ENCODE measurements at places on chromosomes 7 and 10.

- DNase-seq, result no peak
Observed at GRCh38 chr7:13949445-13949844, 40.0 kb downstream of the ETV1 start.

DNA sequence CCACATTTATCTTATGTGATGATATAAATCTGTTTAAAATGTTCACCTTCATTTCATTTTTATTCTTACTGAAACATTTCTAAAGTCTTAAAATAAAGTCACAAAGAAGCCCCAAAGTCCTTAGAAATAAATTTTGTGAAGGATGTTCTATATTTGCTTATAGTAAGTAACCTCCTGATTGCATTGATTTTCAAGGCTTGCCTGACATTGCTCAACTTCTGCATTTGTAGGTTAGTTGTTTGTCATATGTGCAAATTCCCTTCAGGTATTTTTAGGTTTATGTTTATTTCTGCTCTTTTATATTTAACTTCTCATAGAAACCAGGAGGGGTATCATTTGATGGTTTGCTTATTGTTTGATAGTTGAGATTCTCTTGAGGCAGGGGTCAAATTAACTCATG is 417.8 kb downstream of the ARL4A start:
- DNase-seq, result no peak

GRCh38 chr7:16644157-16644556 is 1.4 kb downstream of the ANKMY2 start:
- no peak for DNase-seq

DNA sequence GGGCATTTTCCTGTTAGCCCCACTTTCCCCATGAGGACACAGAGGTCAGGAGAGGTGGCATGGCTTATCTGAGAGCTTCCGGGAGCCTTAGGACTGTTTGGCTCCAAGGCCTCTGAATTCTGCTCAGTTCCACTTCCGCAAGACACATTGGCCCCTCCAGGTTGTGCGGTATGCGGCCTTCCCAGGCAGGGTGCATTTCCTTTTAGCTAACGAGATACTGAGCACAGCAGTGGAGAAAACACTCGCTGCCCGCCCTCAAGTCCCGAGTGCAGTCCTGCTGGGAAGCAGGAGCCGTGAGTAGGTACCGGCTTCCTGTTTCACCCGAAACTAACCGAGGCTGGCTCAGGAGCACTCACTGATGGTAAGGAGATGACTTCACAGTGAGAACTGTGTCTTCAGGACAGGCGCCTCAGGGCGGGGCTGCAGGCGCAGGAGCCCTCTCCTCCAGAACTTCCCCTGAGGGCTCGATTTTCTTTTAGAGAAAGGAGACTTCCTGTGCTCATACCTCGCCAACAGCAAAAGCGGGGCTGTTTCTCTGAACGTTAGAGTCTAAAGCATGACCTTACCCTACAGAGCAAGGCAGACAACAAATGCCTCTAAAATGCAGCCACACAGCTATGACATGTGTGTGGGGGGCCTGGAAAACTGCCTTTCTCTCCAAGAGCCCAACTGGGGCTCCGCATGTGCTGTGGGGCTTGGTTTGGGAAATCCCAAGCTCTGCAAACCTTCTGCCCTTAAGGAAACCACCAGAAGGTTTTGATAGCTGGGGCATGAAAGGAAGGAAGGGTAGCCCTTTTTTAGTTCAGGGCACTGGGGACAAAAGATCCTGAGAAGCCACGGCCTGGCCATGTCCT is 25.9 kb downstream of the RGS10 start:
- DNase-seq, result peak; percentile 60

DNA sequence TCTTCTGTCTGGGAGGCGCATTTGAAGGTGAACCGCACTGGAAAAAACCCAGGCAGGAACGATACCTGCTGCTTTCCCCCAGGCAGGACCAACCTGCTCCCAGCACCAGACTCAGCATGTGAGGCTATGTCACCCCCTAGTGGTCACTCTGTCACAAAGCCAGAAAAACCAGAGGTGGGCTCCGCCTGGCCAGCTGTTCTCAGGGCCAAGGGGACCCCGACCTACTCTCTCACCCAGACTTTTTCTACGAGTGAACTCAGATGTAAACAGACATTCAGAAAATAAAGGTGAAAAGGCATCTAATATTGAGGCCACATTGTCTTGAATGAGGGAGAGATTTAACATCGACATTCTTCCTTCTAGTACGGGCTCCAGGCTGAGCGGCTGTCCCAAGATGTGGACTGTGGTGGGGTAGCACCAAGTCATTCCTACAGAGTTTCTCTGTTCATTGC is 117.3 kb downstream of the PRKAG2 start:
- DNase-seq, result peak; percentile 40

- DNase-seq, result no peak
Observed at GRCh38 chr10:36423821-36424248, 701.6 kb upstream of the ANKRD30A start.

- no peak for DNase-seq
Observed at GRCh38 chr10:58475322-58476277, 37.1 kb upstream of the BICC1 start.

DNA sequence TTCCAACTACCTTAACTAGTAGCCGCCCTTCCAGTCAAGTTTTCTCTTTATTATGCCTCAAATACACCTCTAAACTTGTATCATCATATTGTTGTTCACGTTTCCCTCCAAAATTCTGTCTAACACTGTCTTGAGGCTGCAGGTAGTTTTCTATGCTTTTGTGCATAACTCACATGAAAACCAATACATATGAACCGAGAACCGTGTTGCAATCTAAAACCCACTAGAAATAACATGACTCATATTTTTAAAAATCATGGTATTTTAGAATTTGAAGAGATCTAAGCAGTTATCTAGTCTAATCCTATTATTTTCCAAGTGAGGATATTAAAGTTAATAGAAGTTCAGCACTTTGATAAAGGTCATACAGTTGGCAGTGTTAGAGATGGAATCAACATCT is 18.2 kb downstream of the LIPF start:
- no peak for DNase-seq

GRCh38 chr10:110511734-110512449 is 14.2 kb downstream of the DUSP5 start:
- DNase-seq, result no peak

DNA sequence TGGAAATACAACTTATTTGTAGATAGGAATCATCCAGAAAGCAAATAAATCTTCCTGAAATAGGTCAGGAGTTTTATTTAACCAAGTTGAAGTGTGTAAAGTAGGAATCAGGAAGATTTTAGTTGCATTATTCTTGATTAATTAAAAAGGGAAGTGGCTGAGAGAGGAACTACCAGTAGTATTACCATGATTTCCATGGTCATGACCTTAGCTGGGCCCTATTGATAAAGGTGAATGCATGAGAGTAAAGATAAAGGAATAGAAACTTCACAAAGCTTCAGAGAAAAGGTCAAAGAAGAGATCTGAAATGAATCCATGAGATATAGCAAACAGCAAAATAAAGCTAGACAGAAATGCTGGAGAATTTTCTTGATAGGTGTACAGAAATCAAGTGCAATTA is 46.2 kb upstream of the DLX6 start:
- DNase-seq, result no peak

DNA sequence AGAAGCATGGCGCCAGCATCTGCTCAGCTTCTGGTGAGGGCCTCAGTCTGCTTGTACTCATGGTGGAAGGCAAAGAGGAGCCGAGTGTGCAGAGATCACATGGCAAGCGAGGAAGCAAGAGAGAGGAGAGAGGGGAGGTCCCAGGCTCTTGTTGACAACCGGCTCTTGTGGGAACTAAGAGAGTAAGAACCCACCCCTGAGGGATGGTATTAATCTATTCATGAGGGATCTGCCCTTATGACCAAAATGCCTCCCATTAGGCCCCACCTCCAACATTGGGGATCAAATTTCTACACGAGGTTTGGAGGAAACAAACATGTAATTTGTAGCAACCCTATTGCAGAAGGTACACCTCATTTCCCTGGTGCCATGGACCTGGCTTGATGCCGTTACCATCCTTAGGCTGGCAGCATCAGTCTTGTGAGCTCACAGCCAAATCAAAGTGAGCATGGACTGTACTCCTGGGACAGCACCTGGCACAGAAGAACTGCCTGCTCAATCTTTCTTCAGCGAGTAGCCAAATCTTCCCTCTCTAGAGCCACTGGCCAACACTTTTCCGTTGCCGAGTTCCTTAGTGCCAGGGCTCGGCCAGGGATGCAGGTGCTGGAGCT is 6.5 kb downstream of the BTBD16 start:
- DNase-seq, result no peak

DNA sequence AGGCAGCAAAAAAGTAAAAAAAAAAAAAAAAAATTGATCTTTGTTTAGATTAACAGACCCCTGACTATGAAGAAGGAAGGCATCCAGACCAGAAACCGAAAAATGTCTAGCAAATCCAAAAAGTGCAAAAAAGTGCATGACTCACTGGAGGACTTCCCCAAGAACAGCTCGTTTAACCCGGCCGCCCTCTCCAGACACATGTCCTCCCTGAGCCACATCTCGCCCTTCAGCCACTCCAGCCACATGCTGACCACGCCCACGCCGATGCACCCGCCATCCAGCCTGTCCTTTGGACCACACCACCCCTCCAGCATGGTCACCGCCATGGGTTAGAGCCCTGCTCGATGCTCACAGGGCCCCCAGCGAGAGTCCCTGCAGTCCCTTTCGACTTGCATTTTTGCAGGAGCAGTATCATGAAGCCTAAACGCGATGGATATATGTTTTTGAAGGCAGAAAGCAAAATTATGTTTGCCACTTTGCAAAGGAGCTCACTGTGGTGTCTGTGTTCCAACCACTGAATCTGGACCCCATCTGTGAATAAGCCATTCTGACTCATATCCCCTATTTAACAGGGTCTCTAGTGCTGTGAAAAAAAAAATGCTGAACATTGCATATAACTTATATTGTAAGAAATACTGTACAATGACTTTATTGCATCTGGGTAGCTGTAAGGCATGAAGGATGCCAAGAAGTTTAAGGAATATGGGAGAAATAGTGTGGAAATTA is 19.4 kb downstream of the GATA3 start:
- no peak for DNase-seq

DNA sequence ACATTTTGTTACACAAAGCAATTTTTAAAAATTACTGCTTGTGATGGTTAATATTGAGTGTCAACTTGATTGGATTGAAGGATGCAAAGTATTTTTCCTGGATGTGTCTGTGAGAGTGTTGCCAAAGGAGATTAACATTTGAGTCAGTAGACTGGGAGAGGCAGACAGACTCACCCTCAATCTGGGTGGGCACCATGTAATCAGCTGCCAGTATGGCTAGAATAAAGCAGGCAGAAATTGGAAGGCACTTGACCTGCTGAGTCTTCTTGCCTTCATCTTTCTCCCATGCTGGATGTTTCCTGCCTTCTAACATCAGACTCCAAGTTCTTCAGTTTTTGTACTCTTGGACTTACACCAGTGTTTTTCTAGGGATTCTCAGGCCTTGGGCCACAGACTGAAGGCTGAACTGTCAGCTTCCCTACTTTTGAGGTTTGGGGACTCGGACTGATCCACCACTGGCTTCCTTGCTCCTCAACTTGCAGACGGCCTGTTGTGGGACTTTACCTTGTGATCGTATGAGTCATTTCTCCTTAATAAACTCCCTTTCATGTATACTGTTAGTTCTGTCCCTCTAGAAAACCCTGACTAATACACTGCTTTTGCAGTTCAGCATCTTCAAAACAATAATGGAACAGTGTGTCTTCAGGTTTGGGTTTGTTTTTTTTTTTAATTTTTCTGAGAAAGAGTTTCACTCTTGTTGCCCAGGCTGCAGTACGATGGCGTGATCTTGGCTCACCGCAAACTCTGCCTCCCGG is 244.1 kb upstream of the SEMA3C start:
- DNase-seq, result no peak

DNA sequence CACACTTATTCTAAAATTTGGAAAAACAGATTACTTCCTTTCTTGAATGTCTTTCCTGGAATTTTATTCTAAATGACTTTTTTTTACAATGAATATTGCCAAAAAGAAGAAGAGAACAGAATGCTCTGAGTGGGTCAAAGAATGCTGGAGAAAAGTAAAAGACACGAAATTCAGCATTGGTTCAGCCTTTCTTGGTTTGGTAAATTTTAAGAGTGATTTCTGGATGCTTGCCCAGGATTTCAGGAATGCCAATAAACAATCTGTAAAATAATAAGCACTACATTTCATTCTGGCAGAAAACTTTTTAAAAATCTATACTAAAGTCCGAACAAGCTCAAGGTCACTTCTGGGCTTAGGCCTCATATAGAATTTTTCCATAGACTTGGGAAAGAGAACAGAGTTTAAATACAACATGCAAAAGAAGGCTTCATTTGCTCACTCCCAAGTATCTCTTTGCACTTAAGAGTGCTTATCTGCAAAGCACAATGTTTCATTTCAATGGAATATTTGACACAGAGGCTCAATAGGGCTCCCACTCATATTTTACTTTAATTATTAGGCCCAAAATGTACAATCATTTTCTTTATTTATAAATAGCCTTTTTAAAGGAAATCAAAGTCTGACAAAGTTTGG is 359.5 kb upstream of the ANKRD30A start:
- no peak for DNase-seq

- DNase-seq, result peak; percentile 56
Observed at GRCh38 chr7:131235489-131236317, 92.0 kb upstream of the MKLN1 start.

- DNase-seq, result no peak
Observed at GRCh38 chr10:78594559-78595268, 474.1 kb upstream of the ZMIZ1 start.

DNA sequence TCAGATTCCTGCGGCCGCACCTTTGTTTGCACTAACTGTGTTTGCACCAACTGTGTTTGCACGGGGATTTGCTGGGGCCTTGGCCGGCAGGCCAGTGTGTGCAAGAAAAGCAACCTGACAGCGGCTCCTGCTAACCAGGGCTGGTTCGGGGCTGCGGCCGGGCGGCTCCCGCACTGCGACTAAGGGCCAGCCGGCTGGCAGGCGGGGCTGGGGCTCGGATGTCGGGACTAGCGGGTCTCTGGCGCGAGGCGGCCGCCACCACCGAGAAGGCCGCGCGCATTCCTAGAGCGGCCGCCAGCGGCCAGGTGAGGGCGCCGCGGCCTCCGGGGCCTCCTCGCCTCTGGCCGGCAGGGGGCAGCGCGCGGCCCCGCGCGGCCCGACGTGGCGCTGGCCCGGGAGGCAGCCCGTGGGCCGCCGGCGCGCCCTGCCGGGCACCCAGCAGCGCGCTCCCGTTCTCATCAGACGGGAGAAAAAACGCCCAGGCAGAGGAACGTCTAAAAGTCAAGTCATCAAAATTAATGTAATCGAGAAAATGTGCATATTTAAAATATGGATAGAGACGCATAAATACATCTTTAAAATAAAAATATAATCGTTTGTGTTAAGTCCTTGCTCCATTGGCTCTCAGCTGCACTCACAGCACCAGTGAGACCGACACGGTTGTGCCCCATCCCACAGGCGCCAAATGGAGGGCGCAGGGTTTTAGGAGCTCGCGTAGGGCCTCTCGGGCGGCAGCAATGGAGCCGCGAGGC is 38.5 kb downstream of the ZNF777 start:
- DNase-seq, result peak; percentile 55

DNA sequence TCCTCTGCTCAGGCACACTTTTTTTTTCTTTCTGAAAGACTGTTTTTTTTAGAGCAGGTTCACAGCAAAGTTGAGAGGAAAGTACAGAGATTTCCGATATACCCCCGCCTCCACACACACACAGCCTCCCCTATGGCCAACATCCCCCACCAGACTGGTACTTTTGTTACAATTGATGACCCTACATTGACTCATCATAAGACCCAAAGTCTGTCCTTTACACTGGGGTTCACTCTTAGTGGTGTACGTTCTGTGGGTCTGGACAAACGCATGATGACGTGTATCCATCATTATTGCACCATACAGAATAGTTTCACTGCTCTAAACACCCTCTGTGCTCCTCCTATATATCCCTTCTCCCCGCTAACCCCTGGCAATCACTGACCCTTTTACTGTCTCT is 107.7 kb downstream of the RBM20 start:
- DNase-seq, result peak; percentile 8

- DNase-seq, result no peak
Observed at GRCh38 chr10:49740346-49741107, 21.6 kb downstream of the OGDHL start.

GRCh38 chr10:62243647-62243997 is 25.0 kb downstream of the RTKN2 start:
- no peak for DNase-seq

Data from stimulated activated CD8-positive, alpha-beta memory T cell treated with anti-CD3 and anti-CD28 coated beads, Interleukin-2, amount 100 ng/mL, for 48 hours (primary cell).